ENCODE measurements at places on chromosomes 11 and 22.

GRCh38 chr11:64288353-64288750 is 2.7 kb downstream of the GPR137 start:
- no peak for DNase-seq

- DNase-seq: no peak
Measured at GRCh38 chr11:112127056-112127455, 36.8 kb downstream of the IL18 start.

DNA sequence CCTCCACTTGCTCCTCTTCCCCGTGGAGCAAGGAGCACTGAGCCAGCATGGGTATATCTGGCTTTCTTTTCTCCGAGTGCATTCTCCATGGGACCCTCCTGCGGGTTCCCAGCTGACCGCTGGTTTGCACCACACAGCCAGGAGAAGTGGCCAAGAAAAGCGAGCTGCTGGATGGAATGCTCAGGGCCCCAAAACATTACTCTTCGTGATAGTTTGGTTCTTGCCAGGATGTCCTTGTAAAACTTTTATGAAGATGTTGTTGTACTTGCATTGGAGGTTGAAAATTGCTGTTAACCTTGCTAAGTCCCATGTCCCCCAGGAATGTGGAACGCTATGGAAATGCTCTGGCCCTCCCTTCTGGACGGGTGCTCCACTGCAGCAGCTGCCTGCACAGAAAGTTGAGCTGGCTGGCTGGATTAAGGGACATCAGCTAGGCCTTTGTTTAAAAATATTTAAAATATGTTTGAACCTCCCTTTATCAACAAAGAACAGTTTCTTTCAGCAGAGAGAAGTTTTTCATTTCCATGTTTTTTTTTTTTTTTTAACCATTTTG is 68.7 kb downstream of the ZNRF3 start:
- no peak for DNase-seq

DNA sequence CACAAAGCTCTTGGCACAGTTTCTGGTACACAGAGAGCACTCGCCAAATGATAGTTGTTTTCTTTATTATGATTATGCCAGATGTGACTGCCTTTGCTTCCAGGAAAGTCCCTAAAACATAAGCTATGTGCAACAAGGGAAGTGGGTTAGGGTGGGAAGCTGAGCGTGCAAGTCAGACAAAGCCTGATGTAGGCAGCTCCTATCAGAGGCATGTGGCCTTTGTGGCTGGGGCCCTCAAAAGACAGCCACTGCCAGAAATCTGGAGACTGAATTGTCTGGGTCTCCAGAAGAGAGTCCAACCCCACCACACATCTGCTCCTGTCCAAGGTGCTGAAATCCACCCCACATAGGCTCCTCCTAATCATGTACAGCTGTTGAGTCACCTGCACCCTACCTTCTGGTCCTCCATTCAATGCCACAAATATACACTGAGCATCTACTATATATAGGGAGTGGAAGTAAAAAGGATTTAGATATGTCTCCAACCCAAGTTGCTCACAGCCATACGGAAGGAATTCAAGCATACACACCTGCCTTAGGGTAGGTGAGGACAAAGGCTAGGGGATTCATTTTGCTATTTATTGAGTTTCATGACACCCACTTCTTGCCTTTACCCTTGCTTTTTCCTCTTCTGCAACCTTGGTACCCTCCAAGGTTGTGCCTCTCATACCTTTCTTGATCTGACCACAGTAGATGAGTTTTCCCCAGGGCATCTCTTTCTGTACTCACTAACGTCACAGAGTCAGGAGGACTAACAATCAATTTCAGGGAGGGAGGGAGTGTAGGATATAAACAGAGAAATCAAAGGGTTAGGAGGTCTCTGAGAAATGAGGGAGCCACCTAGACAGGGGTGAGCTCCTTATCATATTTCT is 12.4 kb downstream of the SEC14L3 start:
- DNase-seq: no peak

GRCh38 chr11:55658608-55659007 is 3.4 kb upstream of the OR4C6 start:
- no peak for DNase-seq

DNA sequence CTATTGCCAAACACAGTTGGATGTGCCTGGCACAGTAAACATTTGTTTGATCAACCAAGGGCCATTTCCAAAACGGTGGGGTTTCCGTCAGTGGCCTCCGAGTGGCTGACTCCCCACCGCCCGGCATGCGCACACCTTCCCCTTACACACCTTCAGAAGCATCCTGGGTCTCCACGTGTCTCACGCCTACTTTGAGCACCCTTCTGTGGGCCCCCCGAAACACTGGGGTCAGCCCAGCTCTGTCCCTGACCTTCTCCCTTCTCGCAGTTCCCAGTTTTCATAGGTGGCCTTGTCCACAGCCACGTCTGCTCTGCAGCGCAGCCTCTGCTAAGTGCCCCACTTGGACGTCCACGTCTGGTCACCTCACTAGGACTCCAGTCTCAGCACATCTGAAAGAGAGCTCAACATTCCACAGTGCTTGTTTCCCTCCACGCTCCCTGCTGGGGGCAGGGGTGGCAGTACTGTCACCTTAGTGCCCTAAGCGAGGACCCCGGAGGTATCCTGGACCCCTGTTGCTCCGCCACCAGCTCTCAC is 13.2 kb upstream of the SHANK2 start:
- no peak for DNase-seq

Measured in GM12892 (cell line).